Activated CD4-positive, alpha-beta T cell treated with anti-CD3 and anti-CD28 coated beads, Interleukin-2, amount 10 ng/mL, durations not matched to agents 24 days and 14 days (primary cell): ENCODE measurements at places on chromosomes 2 and 18.

DNA sequence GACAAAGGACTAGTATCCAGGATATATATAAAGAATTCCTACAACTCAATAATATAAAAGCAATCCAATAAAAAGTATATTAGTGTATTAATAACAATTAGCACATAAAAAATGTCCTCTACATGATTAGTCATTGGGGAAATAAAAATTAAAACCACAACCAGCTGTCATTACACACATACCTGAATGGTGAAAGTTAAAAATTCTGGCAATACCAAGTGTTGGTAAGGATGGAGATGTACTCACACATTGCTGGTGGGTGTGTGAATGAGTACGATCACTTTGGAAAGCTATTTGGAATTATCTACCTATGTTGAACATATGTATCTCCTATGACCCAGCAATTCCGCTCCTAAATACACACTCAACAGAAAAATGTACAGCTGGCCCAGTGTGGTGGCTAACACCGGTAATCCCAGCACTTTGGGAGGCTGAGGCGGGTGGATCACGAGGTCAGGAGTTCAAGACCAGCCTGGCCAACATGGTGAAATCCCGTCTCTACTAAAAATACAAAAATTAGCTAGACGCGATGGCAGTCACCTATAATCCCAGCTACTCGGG is 14.3 kb upstream of the NOL10 start:
- peaks cover 25% of the 10 kb centered on the region for H3K27me3 ChIP-seq
- H3K4me3 ChIP-seq, result no peak overlapping the region
- no peak for DNase-seq
- H3K36me3 ChIP-seq, result no peaks in the 10 kb centered on the region

DNA sequence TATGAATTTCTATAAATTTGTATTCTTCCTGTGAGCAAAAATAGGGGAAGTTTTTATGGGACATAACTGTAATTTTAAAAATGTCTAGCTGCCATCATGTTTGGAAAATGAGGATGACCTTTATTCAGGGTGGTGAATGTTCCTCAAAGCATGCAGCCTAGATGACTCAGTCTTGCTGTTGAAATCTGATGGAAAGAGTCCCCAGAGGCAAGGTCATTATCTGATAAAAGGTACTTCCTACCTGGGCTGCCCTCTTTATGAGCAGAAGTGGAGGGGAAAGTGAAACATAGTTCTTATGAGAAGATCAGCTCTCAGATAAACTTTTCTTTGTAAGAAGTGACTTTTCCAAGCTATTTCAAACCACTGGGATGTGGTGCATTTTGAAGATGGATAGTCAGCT is 1144.7 kb upstream of the PIK3C3 start:
- no peaks in the 10 kb centered on the region for H3K4me1 ChIP-seq
- no peak for DNase-seq
- H3K4me3 ChIP-seq, result no peak overlapping the region
- H3K36me3 ChIP-seq, result no peaks in the 10 kb centered on the region
- no peak overlapping the region for H3K27ac ChIP-seq

DNA sequence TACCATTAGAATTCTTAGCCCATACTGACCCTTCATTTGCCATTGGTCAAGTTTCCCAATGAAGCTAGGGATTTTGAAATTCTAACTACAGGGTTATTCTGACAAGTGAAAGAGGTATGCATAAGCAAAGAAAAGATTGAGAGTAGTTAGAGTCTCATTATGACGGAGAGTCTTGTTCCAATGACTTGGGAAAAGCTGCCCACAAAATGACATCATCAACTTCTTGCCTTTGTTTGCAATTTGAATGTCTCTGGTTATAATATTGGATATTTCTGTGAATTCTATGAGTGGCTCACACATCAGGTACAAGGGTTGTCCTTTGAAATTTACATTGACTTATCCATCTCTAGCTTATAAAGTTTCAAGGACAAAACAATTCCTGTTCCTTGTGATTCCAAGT is 772.2 kb downstream of the TRIB2 start:
- no peak overlapping the region for H3K27ac ChIP-seq
- H3K4me1 ChIP-seq, result no peaks in the 10 kb centered on the region
- no peaks in the 10 kb centered on the region for H3K36me3 ChIP-seq
- DNase-seq, result no peak
- no peak overlapping the region for H3K4me3 ChIP-seq
- no peaks in the 10 kb centered on the region for H3K27me3 ChIP-seq

- no peak overlapping the region for H3K4me3 ChIP-seq
- H3K4me1 ChIP-seq, result peaks cover 2% of the 10 kb centered on the region
- no peak overlapping the region for H3K27ac ChIP-seq
- no peaks in the 10 kb centered on the region for H3K27me3 ChIP-seq
- DNase-seq, result no peak
- H3K36me3 ChIP-seq, result no peaks in the 10 kb centered on the region
These were observed 478.3 kb downstream of the ZEB2 start for GRCh38 chr2:144041612-144042011.

- no peak for DNase-seq
- no peaks in the 10 kb centered on the region for H3K36me3 ChIP-seq
- H3K4me3 ChIP-seq, result no peak overlapping the region
- H3K27ac ChIP-seq, result no peak overlapping the region
- peaks cover 11% of the 10 kb centered on the region for H3K4me1 ChIP-seq
These were observed 48.5 kb downstream of the ZNF516 start for GRCh38 chr18:76446321-76447257.

DNA sequence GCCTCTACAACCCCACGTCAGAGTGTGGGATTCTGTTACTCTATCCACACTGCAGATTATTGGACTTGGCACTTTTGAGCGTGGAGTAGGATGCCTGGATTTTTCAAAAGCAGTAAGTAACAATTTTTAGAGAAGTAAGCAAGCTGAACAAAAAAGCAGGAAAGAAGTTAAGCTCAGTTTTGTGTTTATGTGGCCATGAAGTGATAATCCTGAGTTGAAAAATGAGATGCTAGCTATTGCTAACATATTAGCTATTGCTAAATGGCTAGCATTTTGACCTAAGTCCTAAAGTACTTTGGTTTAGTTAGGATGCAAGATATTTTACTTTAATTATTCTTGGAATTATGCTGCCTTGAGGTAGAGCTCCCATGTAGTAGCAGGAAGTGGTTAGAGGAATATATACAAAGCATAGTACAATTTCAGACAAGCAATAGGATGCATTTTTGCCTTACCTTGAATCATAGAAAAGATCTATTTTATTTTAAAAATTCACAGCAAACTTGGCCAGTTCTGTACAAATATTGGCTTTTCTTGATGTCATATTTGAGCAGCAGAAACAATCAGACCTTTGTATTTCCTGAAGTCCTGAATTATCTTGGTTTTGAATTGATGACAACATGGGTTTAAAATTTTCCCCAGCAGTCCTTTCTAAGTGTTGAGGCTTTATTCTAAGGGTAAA is 74.6 kb downstream of the COX7A2L start:
- peaks cover 23% of the 10 kb centered on the region for H3K4me1 ChIP-seq
- H3K4me3 ChIP-seq, result no peak overlapping the region
- no peak for DNase-seq
- H3K27ac ChIP-seq, result no peak overlapping the region

- DNase-seq, result no peak
- H3K27ac ChIP-seq, result no peak overlapping the region
- H3K4me3 ChIP-seq, result no peak overlapping the region
- no peaks in the 10 kb centered on the region for H3K36me3 ChIP-seq
- H3K27me3 ChIP-seq, result peaks cover 3% of the 10 kb centered on the region
These were observed 3.7 kb downstream of the CLEC4F start for GRCh38 chr2:70816726-70817125.
